Left colon (tissue), 2 donors: ENCODE measurements at places on chromosomes 2 and 18. TPM values are rescaled to one million over a fixed set of nuclear protein-coding genes. Genes with fewer than 3 reads are reported as not detected.

- no peak for DNase-seq
Observed at GRCh38 chr2:118954297-118955060, 12.5 kb downstream of the MARCO start.

- DNase-seq, result no peak
Observed at GRCh38 chr2:157460897-157461296, 17.0 kb upstream of the CYTIP start.

DNA sequence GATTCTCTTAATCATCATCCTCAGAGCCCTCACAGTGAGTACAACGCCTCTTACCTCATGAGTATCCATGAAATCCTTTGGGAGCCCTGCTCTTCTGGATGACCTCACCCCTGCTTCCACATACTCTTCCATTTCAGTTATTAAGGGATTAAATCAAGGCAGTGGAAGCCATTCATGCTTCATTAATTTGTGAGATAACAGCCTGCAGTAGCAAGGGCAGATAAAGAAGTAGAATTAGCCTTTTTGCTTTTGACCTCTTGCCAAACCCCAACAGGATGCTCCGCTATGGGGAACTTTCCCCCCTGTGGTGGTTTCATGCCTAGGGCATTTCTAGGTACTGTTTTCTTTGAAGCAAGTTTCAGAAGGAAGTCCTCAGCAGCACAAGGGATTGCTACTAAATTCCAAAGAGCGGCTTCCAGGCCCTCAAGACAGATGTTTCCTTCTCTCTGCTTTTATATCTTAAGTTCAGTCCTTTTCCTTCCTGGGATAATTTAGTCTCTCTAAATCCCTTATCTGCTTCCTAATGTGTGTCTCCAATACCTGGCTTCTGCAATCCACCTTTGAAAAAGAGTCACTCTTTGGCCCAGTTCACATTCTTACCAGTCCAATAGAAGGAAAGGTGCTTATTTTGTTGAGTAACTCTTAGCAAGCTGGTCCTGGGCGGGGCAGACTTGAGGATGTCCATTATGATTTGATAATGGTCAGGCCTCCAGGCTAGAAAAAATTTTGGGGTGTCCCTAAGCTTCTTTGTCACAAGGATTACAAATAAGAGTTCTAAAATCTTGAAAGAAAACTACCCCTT is 76.9 kb downstream of the MYO1B start:
- no peak for DNase-seq

DNA sequence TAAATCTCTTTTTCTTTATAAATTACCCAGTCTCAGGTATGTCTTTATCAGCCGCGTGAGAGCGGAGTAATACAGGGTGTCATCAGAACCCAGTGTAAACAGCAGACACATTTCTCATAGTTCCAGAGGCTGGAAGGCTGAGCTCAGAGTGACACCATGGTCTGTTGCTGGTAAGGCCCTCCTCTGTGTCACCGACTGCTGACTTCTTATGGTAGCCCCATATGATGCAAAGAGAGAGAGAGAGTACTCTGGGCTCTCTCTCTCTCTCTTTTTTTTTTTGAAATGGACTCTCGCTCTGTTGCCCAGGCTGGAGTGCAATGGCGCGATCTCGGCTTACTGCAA is 60.0 kb downstream of the SNORC start:
- no peak for DNase-seq

DNA sequence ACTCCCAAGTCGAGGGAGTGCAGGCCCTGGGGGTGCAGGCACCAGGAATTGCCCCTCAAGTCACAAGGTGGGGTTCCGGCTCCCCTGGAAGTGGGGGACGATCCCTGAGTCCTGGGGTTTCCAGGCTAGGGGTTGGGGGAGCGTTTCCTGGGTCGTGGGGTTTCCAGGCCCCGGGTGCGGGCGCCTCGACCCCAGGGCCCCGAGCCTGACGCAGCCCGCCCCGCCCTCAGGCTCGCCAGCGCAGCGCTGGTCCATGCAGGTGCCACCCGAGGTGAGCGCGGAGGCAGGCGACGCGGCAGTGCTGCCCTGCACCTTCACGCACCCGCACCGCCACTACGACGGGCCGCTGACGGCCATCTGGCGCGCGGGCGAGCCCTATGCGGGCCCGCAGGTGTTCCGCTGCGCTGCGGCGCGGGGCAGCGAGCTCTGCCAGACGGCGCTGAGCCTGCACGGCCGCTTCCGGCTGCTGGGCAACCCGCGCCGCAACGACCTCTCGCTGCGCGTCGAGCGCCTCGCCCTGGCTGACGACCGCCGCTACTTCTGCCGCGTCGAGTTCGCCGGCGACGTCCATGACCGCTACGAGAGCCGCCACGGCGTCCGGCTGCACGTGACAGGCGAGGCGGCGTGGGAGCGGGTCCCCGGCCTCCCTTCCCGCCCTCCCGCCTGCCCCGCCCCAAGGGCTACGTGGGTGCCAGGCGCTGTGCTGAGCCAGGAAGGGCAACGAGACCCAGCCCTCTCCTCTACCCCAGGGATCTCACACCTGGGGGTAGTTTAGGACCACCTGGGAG is 12.0 kb downstream of the SIGLEC15 start:
- peak; percentile 67 for DNase-seq

- DNase-seq, result no peak
Observed at GRCh38 chr18:53764086-53764485, 460.4 kb downstream of the MBD2 start.

The WNT10A gene
- total RNA-seq, result 1.9 TPM

GRCh38 chr2:203669820-203670219 is 36.6 kb upstream of the CD28 start:
- no peak for DNase-seq

DNA sequence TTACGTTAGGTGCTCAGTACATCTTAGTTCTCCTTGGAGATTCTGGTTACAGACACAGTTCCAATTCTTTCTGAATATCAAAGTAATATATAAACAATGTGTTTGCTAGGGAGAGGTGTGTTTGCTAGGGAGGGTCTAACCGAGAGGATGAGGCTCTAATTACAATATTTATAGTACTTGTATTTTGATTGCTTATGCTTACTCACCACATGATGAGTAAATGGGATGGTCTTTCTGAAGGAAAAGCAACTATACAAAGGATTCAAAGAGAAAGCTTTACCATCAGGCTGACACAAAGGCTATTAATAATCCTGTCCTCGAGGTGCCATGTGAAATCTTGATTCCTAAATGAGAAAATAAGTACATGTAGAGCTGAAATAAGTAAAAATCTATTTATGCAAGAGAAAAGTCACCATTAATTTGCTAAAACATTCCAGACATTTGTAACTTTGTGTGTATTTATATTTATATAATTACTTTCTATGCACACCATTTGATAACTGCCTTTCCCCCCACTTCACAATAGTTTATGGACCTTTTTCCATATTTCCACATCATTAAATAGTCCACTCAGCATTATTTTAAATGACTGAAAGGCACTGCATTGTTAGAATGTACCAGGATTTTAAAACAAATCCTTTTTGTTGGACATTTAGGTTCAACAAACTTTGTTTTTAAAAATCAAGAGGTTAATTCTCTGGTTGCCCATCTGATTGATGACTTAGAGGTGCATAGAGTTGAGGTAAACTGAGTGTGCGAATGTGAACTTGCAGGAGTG is 94.5 kb upstream of the FN1 start:
- no peak for DNase-seq

DNA sequence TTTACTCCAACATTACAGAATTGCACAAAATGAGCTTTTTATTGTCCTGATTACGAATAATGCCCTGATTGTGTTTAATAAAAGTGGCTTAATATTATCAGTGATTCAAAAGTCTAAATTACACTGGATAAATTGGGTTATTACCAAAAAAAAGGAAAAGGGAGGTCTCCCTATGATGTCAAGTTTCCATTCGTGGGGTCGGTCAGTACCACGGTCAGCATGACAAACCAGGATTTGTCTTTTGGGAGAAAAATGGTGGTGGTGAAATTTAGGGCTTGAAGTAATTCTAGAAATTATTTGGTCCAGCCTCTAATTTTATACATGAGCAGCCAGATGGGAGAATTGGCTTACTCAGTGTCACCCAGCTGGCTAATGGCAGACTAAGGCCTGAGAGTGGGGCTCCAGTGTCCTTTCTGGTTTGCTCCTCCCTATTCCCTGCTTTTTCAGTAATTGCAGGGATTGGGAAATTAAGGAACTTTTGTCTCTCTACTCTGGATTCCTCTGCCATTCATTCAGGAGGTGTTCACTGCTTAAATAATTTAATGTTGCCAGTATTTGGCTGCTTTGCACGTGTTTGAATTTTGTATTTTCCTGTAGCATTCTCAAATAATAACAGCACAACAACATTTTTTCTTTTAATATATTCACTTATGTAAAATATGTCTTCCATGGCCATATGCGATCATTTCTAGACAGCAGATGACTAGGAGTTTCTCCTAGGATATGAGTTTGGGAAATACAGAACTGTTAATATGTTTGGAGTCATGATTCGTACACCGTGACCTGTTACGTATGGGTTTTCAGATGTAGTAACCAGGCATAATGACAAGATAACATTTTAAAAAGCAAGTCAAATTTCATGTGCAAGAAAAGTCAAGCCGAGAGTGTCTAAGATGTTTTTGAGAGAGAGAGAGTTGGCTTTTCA is 128.9 kb upstream of the NOSTRIN start:
- no peak for DNase-seq

The CIB4 gene
- total RNA-seq, result not detected

DNA sequence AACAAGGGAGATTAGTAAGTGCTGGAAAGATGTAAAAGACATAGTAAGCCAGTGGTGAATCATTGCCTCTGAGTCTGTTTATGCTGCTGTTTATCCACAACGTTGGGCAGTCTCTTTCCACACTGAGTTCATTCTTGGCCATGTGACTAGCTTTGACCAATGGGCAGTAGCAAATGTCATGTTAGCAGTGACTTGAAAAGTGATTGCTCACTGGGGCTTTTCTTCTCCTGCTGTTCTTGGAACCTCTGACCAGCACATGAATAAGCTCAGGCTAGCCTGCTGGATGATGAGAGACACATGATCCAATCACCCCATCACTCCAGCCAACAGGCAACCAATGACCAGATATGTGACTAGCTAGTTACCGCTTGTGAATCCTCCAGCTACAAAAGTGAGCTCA is 360.4 kb downstream of the SLC4A3 start:
- DNase-seq, result no peak

DNA sequence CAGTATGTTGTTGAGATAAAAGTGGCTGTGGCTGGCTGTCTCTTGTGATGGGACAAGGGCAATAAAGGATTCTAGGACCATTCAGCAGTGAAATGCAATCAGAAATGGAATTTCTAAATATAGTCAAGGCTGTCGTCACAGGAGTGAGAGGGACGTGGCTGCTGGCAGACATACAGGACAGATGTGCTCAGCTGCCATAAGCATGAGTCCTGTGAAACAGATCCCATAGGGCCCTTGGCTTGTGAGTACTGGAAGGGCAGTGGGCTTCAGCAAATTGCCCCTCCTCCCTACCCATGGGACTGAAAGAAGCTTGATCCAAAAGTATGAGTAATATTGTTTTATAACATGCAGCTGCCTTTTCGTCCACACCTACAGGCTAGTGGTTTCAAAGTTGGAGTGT is 4.2 kb upstream of the CNNM3 start:
- no peak for DNase-seq

DNA sequence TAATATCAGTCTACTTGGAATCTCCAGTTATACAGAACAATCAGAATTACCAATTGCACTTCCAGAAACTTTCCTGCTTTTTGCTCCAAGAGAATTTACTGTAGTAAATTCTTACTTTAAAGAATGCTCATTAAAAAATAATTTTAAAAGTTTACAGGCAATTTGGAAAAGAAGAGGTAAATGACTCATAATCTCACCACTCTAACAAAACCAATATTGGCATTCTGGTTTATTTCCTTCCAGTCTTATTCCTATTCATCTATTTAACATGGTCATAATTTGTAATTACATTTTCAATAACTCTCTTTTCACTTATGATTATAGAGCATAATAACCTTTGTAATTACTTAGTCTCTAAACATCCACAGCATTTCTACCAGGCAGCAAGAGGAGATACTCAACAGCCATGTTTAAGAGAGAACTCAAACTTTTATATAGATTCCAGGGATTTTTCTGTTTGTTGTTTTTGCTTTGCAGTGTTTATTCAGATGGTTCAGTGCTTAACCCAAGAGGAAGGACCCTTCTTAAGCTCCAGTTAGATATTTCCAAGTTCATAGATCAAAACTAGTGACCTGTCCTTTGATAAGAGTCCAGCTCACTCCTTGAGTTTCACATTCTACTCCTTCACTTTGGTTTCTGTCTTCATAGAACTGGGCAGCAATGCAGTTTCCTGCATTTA is 464.7 kb downstream of the TXNL1 start:
- DNase-seq, result no peak

DNA sequence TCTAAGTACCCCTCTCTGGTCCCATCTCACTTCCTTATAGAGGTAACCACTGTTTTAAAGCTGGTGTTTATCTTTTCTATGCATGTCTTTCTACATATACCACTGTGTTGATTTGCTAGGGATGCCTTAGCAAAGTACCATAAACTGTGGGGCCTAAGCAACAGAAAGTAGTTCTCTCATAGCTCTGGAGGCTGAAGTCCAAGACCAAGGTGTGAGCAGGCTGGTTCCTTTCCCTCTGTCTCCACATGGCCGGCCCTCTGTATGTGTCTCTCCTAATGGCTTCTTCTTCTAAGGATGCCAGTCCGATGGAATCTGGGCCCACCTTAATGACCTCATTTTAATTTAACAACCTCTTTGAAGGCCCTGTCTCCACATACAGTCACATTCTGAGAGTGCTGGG is 40.8 kb upstream of the ROCK2 start:
- no peak for DNase-seq

GRCh38 chr2:14678761-14679160 is 46.2 kb downstream of the LRATD1 start:
- DNase-seq, result no peak

The KCNF1 gene
- total RNA-seq, result 1.1 TPM

The SATB2 gene
- total RNA-seq, result 240 TPM

The SLC8A1 gene
- total RNA-seq, result 3.1 TPM

GRCh38 chr18:11887328-11888128 is 20.6 kb downstream of the MPPE1 start:
- no peak for DNase-seq

The ASPRV1 gene
- total RNA-seq, result 1.2 TPM

The CAPN14 gene
- total RNA-seq, result 0.09 TPM

DNA sequence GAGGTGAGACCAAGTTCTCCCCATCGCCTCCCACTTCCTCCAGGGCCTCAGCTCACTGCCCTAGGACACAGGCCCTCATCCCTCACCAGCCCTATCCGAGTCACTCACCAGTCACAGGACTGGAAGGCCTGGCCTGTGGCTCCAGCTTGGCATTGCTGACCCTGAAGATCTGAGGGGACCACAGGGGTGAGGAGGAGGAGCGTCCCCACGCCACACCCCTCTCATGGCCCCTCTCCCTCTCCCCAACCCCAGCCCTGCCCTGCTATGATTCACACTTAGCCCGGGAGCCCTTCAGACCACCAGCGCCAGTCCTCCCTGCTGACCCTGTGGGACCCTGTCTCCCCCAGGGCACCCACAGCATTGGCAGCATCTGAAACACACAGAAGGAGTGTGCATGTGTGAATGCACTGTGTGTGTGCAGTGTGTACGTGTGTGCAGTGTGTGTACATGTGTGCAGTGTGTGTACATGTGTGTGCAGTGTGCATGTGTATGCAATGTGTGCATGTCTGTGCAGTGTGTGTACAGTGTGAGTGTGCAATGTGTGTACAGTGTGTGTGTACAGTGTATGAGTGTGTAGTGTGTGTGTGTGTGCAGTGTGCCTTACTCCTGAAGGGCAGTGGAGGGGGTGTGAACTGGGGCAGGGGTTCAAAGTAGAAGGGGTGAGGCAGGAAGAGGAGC is 29.4 kb upstream of the ANKRD62 start:
- DNase-seq, result no peak

GRCh38 chr2:11855064-11855760 is 108.8 kb downstream of the LPIN1 start:
- DNase-seq, result no peak
